ENCODE measurements at places on chromosomes 5 and 9.
A peak's percentile ranks its signal among the peaks of the same experiment; 100 is the strongest.

GRCh38 chr5:54743997-54744788 lies 226.6 kb downstream of the SNX18 start:
- DNase-seq: peak; percentile 95

- peak; percentile 76 for DNase-seq
Measured at GRCh38 chr9:104868687-104869404, 59.1 kb downstream of the ABCA1 start.

DNA sequence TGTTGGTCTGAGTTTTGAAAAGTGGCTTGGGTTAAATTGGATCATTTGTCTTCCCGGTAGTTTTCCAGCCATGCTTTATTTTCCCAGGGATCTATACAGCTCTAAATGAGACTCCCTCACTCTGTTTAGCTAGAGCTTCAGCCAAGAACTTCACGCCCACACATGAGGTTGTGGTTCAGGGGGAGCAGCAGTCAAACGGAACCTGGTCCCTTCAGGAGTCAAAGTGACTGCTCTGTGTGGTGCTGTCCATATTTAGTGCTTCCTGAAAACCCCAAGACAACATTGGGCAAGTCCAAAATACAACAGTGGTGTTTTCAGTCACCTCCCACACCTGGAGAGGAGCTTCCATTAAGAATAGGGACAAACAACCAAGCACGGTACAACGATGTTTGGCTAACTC lies 90.5 kb downstream of the ANKH start:
- no peak for DNase-seq

GRCh38 chr5:142095035-142095434 lies 13.5 kb upstream of the NDFIP1 start:
- no peak for DNase-seq

- no peak for DNase-seq
Measured at GRCh38 chr9:91393826-91394225, 29.8 kb downstream of the NFIL3 start.

DNA sequence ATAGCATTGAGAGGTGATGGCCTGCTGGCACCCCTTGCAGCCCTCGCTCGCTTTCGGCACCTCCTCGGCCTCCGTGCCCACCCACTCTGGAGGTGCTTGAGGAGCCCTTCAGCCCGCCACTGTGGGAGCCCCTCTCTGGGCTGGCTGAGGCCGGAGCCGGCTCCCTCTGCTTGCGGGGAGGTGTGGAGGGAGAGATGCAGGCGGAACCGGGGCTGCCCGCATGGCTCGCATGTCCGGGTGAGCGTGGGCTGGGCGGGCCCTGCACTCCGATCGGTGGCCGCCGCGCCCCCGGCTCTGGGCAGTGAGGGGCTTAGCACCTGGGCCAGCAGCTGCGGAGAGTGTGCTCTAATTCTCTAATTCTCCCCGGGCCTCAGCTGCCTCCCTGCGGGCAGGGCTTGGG lies 101.1 kb downstream of the KIF4B start:
- DNase-seq: no peak

DNA sequence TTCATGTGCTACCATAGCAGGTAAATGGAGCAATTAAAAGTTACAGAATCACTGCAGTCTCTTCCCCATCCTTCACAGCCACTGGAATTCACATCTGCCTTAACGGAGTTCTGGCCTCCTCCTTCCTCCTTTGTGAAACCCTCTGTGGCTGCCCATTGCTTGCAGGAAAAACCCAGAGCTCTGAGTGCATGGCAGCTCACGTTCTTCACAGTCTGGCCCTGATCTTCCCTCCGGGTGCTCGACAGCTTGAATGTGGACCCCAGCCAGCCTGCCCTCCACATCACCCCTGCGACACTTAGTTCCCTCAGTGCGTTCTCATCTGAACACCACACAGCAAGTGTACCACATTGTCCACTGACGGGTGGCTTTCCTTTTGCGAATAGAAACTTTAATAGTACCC lies 63.2 kb upstream of the RUFY1 start:
- DNase-seq: no peak

DNA sequence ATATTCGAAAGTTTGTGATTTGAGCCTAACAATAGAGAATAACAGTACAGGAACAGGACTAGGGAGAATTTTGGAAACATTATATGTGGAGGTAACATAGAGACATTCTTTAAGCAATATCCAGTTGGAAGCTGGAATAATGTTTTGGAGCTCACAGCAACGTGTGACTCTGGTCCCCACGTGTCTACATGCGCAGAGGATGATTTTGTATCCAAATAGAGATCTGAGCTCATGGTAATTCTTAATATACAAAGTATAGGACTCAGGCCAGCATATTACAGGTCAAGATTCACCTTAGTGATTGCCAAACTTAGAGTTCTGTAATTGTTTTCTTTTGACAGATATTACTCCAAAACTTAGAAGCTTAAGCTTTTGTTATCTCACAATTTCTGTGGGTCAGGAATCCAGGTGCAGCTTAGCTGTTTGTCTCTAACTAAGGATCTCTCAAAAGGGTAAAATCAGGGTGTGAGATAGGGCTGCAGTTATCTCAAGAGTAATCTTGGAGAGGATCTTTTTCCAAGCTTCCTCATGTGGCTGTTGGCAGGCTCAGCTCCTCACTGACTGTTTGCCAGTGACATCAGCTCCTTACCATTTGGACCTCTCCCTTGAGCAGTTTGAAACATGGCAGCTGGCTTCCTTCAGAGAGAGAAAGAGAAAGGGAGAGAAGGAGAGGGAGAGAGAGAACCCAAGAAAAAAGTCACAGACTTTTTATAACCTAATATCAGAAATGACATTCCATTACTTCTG lies 272.0 kb upstream of the ZNF462 start:
- DNase-seq: no peak

GRCh38 chr5:151924564-151925301 lies at the start of gene GLRA1:
GLRA1 (minus strand) TSS chr5:151924851; CDS start chr5:151924549, 302 bp downstream.
- peak; percentile 82 for DNase-seq

DNA sequence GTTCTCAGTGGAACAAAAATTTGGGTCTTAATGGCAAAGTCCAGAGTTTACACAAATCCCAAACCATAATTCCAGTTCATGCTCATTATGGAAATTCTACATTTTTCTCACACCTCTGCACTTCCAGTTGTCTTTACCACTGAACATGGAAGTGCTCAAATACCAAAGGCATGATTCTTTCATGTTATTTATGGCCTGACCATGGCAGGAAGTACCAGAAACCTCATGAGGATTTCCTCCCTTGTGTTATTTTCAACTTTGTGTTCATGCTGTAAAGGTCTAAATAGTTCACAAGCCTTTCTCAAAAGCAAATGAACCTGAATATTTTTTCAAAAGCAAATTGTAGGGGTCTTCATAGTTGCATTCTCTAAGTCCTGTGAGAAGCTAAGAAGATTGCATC lies 82.0 kb upstream of the ITGA1 start:
- DNase-seq: peak; percentile 23

- DNase-seq: no peak
Measured at GRCh38 chr9:112846528-112847488, 43.9 kb downstream of the SLC46A2 start.

DNA sequence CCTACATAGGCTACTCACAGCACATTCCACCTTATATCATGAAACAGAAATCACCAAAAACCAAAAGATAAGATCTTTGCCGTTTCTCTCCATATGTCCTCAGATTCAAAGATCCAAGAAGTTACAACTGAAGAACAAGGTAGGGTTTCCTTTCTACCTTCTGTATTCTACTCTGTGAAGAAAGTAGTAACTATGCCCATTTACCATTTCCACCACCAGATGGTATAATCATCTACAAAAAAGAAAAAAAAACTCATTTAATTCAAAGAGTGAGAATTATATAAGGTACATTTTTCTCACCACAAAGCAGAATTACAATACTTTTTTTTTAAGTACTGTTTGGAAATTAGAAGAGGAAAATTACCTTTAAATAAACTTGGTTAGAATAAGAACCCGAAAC lies 172.6 kb upstream of the PTGER4 start:
- DNase-seq: peak; percentile 42

- peak; percentile 85 for DNase-seq
Measured at GRCh38 chr5:32760091-32760509, 49.0 kb downstream of the NPR3 start.

- DNase-seq: no peak
Measured at GRCh38 chr5:9268226-9268625, 277.6 kb downstream of the SEMA5A start.

DNA sequence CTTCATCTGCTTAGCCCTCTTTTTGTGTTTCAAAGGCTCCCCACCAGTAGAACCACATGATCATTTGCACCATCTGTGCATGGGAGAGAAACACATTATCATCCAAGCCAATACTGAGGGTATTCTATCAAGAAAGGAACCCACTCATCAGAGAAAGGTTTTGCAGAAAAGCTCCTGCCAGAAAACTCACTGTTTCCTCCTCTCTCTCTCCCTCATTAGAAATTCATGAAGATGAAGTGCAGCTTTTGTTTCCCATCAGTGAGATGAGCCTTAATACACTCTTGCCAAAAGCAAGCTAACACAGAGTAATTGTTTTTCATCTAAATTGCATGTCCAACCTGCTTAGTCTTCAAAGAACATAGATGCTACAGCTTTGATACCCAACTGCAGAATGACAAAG lies 142.4 kb upstream of the GRAMD2B start:
- no peak for DNase-seq

GRCh38 chr5:34905564-34905963 lies 9.7 kb downstream of the RAD1 start:
- no peak for DNase-seq

GRCh38 chr5:170892196-170892595 lies 30.4 kb downstream of the RANBP17 start:
- DNase-seq: no peak

DNA sequence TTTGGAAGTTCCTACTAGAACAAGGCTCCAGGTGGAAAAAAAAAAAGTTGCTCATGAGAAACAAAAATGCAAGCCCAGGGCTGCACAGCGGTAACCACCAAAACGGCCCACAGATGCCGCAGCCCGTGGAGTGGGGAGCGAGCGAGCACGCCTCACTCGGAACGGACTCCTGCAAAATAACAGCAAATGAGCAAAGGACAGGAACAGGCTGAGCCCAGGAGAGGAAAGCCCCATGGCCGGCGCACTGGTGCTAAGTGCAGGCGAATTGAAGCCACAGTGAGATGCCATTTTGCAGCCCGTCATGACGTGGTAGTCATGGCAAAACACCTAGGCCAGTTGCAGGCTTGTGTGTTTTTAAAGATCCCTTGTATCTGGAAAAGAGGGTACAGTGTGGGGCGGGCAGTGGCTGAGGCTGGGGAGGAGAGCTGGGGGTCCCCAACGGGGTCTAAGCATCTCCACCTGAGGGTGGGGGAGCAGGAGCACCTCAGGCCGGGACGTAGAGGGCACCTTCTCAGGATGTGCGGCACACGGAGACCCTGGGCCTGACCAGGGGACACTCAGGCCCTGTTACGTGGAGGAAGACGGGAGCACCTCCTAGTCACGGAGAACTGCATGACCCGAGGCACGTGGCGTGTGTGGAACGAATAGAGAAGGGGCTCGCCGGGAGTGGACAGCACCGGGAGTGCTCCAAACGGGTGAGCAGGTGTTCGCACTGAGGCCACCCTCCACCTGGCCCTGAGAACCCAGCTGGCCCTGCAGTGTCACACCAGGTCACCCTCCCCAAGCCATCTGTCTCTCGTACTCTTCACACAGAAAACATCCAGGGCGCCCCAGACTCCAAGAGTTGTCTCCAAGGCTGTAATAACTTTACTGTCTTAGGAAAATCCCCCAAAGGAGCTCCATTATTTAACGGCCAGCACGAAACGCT lies 10.7 kb downstream of the GRM6 start:
- no peak for DNase-seq

DNA sequence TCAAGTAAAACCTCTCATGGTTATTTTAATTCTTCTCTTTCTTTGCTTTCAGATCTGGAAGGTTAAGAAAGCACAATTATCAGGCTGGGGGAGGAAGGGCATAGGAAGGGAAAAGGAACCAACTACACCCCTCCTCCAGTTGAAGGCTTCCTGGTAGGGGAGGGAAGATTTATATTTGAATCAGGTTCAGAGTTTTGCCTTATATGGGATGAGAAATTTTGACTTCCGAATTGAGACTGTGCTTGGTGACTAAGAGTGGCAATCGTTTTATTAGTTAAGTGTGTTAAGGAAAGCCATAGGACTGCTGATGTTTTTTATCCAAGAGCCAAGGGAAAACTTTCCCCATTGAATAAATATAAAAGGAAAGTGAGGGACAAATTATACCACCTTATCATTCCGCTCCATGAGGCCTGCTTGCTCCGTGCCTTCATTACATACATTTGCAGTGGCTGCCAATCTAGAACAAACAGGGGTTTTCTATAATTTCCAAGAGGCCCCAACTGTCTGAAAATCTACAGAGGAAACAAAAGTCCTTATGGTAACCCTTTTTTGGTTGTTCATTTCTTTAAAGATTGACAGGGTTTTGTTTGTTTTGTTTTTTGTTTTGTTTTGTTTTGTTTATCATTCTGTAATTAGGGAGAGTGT lies 115.7 kb upstream of the EPB41L4A start:
- peak; percentile 69 for DNase-seq

DNA sequence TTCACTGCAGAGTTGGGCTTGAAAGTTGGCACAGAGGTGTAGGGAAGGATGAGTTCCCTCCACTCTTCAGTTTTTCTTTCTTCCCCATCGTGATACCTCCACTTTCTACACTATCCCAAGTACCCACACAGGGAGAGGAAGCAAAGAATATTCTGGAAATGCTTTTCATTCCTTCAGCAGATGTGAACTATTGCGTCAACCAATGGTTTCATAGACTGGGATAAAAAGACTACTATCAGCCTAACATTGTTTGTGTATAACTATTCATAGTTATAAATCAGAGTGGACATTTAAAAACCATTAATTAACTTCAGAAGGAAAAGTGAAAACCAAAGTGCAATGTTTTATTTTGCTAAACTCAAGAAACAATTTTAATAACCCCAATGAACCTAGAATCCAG lies 63.6 kb upstream of the MAMDC2 start:
- DNase-seq: no peak

DNA sequence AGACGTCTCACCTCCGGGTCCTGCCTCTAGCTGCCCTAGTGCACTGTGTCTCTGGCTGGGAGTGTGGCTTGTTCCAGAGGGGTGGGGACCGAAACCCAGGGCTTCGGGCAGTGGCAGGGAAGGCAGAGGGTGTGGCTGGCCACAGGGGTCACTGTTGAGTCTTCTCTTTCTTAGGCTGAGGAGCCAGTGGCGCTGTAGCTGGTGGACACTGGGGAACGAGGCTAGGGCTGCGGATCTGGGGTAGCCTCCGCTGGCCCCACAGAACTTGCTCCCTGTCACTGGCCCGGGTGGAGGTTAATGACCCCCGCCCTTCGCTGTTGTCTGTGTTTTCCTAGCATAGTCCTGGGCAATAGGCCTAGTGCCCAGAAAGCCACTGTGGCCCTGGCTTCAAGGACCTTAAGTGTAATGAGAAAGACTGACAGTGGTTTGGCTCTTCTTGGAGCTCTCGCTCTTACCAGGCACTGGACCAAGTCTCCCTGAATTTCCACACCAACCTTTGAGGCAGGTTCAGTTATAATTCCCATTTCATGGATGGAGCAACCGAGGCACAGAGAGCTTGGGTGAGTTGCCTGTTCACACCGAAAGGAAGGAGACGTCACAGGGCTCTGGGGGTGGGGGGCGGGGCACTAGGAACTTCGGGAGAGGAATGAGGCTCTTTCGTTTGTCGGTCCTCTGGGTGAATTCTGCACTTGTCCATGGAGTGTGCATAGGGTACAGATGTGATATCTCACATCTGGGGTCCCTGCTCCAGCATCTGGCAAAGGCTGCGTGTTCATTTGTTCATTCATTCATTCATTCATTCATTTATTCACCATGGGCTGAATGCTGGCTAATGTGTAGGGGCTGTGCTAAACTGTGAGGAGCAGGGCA lies 4.8 kb upstream of the IER5L start:
- DNase-seq: peak; percentile 71
